Cerebellar nuclear complex (tissue), 1 donor: ENCODE measurements at places on chromosomes 6 and 20.

DNA sequence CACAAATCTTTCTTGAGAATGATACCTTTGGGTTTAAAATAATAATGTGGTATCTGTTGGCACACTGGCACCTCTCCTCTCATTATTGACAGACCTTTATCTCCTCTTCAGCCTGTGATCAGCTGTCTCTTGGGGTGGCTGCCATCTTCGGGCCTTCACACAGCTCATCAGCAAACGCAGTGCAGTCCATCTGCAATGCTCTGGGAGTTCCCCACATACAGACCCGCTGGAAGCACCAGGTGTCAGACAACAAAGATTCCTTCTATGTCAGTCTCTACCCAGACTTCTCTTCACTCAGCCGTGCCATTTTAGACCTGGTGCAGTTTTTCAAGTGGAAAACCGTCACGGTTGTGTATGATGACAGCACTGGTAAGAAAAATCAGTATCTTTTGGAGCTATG lies 232.8 kb downstream of the GRIK2 start:
- DNase-seq: no peak

DNA sequence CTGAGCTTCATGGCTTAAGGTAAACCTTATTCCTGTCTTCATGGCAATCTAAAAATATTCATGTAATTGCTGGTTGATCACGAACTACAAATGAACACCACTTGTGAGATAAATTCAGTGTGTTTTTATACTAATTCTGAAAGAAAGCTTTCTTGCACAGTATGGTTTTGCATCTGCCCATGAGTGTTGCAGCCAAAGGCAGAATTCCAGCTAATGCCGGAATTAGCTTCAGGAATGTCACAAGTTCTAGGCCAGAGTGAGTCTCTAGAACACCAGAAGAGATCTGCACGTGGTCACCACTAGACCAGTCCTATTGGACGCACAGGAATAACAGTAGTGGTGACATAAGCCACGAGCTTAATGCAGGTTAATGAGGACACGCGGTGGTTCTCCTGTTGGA lies 223.7 kb downstream of the CDH4 start:
- DNase-seq: no peak

- no peak for DNase-seq
These were observed 11.3 kb downstream of the SERPINB6 start for GRCh38 chr6:2959909-2960719.

GRCh38 chr20:49338061-49338460 lies 60.2 kb upstream of the ZNFX1 start:
- DNase-seq: no peak

DNA sequence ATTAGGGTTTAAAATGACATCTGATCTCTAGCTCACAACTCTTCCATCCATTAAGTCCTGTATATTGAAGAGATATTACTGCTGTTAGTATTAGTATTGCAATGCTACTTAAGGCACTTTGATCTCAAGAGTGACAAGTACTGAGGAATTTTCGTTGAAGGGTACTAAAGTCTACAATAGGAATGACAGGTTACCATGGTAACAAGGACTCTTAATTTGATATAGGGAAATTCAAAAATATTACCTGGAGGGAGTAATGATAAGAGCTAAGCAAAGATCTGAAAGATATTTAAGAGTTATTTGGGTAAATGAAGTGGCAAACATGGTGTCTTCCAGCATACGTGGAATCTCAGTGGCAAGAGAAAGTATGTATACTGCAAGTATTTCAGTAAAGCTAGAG lies 518.0 kb upstream of the SLC35B3 start:
- no peak for DNase-seq

DNA sequence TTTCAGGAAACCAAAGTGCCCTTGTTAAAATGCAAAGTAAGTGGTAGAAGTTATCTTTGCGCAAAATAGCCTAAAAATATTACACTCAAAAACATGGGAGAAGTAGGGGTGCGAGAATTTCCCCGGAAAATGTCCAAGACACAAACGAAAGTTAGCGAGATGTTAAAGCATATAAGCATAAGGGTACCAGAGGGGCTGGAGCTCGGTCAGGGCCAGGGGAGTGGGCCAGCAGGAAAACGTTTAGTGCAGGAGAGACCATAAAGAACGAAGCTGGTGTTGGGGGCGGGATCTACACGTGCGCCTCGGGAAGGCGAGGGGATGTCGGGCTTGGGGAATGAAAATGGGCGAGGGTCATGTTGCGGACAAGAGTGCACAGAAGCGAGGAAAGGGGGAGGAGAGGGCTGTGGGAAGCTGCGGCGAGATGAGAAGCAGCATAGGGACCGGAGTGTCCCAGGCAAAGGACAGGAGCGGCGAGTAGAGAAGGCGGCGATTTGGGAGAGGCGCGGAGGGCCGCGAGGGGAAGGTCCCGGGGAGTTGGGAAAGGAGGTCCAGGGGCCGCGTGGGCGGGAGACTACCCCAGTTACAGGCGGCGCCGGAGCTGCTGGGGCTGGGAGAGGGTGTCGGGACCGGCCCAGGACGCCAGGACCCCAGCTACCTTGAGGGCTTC lies 600 bp downstream of the XPO5 start:
- no peak for DNase-seq

GRCh38 chr6:24887545-24888140 lies 48.1 kb downstream of the RIPOR2 start:
- no peak for DNase-seq

DNA sequence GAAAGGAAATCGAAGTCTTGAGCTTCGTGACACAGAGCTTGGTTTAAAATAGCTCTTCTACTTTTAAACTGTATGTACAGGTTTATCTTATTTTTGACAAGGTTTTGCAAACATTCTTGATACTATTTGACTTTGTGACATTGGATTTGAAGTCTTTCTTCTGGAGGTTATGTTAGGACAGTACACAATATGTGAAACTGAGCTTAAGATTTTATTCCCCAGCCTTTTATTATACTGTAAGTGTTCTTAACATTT lies 95.2 kb upstream of the BTBD3 start:
- no peak for DNase-seq

- DNase-seq: no peak
These were observed 45.2 kb downstream of the ANKEF1 start for GRCh38 chr20:10079964-10080363.

DNA sequence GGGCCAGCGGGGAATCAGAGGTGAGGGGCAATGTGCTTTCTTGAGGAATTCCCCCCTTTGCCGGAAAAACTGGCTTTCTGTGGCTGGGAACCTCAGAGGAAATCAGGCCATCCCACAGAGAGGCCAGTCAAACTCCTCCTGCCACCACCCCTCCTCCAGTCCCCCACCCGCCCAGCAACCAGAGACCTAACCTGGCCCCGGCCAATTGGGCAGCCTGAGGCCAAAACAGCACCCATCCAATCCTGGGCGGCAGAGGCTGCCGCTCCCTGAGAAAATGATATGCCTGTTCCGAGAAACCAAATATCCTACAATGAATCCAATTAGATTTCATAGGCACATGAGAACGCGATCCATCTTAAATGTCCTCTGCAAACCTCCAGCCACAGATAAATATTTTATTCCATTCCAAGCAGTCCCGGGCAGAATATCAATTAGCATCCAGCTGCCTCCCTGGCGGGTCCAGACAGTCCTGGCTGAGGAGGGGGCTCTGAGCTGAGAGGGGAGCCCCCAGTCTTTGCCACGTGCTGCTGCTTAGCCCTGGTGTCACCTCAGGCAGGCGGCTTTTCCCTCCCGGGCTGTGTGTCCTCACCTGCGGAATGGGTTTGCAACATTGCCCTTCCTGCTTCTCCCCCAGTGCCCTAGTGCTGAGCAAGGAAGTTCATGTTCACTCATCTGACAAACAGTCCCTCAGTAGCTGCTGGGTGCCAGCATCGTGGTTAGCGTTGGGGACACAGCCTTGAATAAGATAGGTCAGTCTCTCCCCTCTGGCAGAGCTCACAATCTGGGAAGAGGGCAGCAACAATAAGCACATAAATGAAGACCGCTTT lies 95.0 kb downstream of the DLGAP4 start:
- DNase-seq: no peak

- DNase-seq: no peak
These were observed 21.6 kb upstream of the CCDC28A start for GRCh38 chr6:138752017-138752416.

DNA sequence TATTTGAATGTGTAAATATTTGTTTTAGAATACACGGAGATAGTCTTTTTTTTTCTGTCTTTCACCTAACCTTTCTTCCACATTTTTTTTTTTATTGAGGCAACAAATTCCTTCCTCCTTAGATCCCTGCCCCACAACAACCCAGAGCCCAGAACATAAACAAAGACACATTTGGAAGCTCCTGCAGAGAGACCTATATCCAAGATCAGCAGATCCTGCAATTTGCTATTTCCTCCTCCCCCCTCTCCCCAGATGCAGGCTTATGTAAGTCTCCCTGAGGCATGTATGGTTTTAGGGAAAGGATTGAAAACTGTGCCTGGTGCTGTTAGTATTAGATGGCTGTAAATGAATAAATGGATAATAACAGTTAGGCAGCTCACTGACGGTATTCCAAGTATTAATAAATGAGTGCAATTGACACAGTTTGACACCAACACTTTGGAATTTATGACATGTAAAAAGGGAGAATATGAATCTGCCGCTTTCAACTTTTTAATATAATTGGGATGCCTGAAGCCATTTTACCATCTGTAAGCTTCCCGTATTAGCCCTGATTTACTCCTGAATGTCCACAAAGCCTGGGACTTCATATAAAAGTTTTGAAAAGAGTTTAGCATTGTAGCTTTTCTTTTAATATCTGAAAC lies 608.3 kb upstream of the CITED2 start:
- DNase-seq: no peak

DNA sequence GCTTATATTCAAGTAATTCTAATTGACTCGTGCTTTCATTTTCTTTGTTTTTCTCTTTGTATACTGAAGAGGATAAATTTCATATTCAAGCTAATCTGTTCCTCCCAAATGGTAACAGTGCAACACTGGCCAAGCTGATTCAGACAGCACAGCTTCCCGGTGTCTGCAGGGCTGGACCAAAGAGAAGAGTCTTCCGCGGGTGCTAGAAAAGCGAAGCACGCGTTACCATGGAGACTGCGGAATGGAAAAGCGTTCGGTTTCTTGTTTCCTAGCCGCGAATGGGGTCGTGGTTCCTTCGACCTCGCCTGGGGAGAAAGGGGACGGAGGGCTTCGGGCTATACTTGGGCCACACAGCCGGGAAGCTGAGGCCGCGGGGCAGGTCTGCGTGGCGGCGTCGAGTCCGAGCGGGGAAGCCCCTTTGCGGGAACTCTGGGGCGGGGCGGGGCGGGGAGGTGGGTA lies 6.2 kb upstream of the ZNF311 start:
- DNase-seq: no peak

DNA sequence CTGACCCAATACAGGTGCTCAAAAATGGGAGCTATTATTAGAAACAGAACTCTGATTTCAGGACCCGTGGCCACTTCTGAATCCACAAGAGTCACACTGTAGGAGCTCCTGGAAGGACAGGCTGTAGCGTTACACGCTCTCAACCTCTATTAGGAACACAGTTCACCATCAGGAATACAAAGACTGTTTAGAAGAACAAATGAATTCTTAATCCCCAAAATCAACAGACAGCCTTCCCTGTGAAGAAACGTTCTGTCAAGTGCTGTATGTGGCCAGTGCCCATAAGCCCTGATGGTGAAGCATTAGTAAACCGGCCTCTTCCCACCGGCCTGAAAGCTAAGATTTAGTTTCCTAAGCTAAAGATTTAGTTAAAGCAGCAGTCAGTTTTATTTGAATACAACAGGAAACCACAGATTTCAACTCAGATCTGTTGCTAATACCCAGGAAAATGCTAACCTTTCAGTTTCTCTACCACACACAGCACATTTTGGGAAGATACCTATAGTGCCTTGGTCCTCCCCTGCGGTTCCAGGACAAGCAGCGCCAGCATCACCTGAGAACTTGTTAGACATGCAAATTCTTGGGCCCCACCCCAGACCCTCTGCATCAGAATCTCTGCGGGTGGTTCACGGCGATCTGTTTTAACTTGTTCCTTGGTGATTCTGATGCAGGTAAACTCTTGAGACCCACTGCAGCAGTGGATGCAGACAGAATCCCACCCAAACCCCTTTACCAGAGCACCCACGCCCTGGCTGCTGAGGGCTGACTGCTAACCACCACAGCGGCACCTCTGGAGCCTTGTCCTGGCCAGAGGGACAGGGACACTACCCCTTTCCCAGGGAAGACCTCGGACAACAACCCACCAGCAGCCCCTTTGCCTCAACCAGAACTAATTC lies 33.4 kb downstream of the MTRES1 start:
- DNase-seq: no peak

DNA sequence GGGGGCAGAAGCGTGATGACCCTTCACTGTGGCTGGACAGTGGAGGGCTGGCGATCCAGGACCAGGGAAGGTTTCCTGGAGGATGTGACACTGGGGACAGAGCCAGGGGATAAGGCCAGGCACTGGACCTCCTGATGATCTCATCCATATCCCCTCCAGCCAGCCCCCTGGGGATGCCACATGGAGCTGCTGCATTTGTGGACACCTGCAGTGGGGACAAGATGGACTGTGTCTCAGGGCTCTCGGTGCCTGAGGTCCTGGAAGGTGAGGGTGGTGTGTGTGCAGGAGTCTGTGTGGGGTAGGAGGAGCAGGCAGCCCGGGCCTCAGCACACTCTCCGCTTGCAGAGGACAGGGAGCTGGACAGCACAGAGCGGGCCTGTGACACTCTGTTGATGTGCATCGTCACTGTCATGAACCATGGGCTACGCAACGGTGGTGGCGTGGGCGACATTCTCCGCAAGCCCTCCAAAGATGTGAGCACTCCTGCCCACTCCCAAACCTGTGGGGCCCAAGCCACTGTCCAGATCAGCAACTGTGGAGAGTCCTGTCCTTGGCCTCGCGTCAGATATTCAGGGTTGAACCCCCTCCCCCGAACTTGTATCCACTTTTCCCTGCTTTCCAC lies 19.9 kb downstream of the UQCC2 start:
- DNase-seq: no peak

DNA sequence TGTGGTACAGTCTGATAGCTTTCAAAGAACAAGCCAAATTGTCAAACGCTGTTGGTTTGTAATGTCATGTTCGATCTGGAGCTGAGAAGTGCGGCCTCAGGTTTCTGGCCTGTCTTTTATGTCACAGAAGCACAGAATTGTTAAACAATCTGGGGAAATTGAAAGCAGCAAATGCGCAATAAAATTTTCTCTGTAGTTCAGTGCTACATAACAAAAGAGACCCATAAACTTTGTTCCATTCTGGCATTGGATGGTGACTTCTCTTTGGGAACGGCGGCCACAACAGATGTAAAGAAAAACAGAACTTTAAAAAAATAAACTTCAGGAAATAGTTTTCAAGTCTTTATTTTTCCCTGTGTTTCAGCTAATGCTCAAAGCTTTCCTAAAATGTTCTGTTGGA lies 106.9 kb downstream of the PRL start:
- DNase-seq: no peak

GRCh38 chr6:21099338-21100314 lies 493.9 kb upstream of the SOX4 start:
- DNase-seq: no peak

GRCh38 chr20:25340380-25340779 lies 50.3 kb downstream of the ABHD12 start:
- DNase-seq: no peak
